ENCODE measurements at places on chromosomes 13 and 19.

GRCh38 chr19:21328406-21328805, 804 bp downstream of the ZNF708 start:
- DNase-seq, result no peak

DNA sequence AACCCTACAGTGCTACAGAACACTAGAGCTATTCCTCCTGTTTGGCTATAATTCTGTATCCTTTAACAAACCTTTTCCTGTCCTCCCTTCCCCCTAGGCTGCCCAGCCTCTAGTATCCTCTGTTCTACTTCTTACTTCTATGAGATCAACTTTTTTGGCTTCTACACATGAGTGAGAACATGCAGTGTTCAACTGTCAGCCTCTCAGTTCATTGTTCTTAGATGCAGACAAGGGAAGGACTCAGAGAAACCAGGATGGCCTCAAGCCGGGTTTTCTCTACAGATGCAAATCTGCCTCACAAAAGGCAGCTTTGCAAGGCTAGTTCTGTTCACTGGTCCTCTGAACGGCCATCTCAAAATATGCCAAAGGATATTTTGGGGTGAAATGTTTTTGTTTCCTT, 18.4 kb downstream of the AMER2 start:
- DNase-seq, result no peak

- DNase-seq, result no peak
Measured at GRCh38 chr13:114259374-114259773, 22.0 kb upstream of the UPF3A start.

DNA sequence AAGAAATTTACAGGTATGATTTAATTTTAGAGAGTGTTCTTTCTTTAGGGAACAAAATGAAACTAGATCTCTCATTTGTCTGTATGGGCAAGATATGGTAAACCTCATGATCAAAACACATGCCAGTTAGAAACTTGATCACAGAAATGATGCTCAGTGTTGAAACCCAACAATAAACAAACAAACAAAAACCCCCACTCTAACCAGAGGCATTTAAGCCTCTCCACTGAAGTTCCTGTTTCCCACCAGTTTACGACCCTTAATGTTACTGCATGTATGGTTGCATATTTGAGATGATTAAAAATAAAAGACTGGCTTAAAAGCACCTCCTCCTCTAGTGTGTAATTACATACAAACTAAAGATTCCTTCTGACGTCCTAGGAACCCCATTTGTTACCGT, 293.3 kb upstream of the MAB21L1 start:
- no peak for DNase-seq

DNA sequence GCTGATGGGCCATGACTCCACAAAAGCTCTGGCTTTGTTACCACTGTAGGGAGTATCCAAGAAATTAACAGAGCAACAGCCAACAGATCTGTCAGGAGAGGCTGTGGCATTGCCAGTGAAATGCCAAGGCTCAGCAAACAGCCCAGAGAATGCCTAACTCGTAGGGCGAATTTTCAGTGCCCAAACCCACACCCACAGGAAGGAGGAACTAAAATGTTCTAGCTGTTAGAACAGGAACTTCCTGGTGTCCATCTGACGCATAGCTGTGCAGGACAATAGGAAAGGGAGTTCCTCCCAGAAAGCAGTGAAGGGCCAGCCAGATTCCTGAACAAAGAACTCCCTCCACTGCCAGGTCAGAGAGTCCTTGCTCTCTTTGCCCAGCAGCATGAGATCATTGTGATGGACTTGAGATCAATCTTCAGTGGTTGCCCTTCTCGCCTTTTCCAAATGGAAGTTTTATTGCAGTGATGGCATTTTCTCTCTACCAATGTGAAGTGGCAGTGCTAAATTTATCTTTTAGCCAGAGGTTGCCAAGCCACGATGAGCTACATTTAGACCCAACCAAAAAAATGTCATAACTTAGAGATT, 224.2 kb upstream of the STARD13 start:
- DNase-seq, result peak; percentile 50

- no peak for DNase-seq
Measured at GRCh38 chr19:45451131-45451849, 16.5 kb upstream of the FOSB start.

- DNase-seq, result no peak
Measured at GRCh38 chr13:97544031-97544765, 110.2 kb downstream of the RAP2A start.
